MCF 10A (cell line): ENCODE measurements at places on chromosomes 2 and 18. TPM values are rescaled to one million over a fixed set of nuclear protein-coding genes. Genes with fewer than 3 reads are reported as not detected.

GRCh38 chr2:121598087-121598486 is 51.2 kb downstream of the CLASP1 start:
- peak; percentile 7 for DNase-seq

The CCDC74B gene
- 0.61 TPM in 1 of 2 replicates, not detected in the other for total RNA-seq

DNA sequence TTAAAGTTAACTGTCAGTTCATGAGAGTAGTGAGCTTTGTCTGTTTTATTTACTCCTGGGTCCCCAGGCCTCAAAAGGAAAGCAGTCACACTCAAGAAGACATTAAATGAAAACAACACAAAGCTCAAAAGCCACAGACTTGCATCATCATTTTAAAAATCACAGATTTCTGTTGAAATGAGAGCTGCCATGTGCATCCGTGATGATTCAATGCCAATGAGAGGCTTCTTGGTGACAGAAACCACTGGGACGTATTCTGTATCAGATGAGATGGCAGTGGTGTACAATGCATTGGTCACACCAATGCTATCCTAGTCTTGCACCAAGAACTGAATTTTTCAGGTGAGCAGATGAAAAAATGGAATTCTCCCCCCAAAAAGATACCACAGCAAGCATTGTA is 204.8 kb downstream of the ANAPC1 start:
- peak; percentile 37 for DNase-seq

DNA sequence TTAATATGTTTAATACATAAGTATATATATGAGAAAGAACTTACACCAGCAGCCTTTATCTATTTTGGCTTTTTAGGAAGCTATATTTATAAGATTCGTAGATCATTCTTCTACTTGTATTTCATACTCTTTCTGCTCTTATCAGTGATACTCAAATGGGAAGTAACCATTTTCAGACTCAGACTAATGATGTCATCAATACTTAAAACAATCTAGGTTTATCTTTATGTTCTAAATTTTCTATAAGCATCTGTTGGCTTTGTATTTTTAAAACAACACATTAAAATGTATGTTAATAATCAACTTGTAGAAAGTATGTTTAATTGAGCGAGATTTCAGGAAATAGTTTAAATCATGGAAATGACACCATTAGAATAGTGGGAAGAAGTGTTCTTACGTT is 50.9 kb upstream of the DYSF start:
- no peak for DNase-seq

DNA sequence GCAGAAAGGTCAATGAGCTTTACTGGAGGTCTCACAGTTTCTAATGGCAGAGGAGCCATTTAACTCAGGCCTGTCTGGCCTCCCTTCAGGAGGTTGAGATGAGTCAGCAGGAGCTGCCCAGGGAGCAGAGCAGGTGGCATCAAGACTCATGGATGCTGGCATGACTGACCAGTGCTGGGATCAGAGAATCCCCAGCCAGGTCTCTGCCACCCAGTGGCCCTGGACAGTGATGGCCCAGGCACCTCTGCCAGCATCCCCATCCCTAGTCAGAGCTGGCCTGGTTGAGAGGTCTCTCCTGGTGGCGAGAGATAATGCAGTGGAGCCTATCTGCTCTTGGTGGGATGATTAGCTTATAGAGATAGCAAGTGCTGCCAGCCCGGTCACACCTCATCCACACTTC is 43.1 kb downstream of the GYPC start:
- DNase-seq: no peak

DNA sequence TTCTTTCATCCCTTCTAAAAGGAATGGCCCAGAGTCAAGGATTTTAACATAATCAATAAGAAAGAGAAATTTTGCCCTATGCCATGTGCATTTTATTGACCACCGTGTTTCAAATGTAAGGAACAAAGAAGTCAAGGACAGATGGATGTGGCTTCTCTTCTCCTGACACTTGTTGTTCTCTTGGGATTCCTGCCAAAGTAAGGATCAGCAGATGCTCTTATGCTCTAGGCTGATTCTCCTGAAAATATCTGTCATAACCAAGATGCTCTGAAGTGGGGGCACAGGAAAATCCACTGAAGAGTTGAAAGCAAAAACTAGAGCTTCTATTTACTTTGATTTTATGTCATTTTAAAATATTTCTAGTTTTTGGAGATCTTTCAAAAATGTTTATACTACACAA is 72.9 kb upstream of the SYT4 start:
- no peak for DNase-seq

DNA sequence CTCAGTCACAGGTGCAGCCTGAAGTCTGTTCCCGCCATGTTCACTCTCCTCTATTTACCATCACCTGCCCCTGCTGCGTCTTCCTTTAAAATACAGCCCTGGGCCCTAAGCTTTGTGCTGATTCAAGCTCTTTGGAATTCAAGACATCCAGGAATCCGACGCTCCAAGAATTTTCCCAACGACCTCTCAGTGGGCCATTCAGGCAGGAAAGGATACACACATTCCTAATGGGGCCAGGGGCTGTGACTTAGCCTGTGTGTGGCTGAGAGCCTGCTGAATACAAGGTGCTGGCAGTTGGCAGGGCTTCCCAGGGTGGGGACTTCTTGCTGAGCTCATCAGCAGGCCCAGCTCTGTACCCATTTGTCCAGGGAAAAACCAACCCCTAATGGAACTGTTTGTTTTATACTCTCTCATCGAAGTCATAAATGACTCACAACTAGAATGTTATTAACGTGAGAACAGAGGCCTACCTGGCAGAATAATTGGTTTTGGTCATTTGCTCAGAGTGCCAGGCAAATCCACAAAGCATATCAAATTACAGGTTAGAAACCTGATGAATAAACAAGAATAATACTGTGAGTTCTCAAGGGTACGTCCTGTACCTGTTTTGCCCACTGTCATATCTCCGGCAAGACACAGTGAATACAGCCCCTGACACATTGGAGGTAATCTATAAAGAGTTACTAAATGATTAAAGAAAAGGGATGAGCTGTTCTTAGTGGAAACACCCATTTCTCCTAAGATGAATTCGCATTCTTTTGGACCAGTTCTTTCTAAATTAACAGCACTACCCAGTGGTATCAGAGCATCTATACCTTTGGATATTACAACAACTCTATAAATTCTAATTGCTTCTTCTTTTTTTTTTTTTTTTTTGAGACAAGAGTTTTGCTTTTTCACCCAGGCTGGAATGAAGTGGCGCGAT is 12.6 kb upstream of the KCMF1 start:
- DNase-seq: peak; percentile 97

The LIMS3 gene
- total RNA-seq: 1.5 TPM in 2 replicates

The KCNF1 gene
- not detected in 2 replicates for total RNA-seq

The VIT gene
- total RNA-seq: not detected in 2 replicates

The ATP6V1B1 gene
- not detected in 2 replicates for total RNA-seq

DNA sequence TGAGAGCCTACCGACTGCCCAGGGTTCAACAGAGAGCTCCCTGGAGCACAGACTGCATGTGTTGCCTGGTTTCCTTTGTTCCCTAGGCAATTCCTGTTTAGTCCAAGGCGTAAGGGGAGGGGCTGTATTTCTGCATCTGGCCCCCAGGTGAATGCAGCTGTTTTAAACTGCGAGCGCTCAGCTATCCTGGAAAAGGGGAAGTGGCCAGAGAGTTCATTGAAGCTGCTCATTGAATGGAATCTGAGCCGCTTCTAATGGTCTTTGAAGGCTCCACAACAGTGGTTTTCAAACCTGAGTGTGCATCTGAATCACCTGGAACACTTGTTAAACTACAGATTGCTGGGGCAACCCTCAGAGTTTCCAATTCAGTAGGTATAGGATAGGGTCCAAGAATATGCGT is 18.1 kb downstream of the MAPK4 start:
- no peak for DNase-seq

The RPRM gene
- total RNA-seq: not detected in 2 replicates

The VWC2L gene
- not detected in 2 replicates for total RNA-seq

DNA sequence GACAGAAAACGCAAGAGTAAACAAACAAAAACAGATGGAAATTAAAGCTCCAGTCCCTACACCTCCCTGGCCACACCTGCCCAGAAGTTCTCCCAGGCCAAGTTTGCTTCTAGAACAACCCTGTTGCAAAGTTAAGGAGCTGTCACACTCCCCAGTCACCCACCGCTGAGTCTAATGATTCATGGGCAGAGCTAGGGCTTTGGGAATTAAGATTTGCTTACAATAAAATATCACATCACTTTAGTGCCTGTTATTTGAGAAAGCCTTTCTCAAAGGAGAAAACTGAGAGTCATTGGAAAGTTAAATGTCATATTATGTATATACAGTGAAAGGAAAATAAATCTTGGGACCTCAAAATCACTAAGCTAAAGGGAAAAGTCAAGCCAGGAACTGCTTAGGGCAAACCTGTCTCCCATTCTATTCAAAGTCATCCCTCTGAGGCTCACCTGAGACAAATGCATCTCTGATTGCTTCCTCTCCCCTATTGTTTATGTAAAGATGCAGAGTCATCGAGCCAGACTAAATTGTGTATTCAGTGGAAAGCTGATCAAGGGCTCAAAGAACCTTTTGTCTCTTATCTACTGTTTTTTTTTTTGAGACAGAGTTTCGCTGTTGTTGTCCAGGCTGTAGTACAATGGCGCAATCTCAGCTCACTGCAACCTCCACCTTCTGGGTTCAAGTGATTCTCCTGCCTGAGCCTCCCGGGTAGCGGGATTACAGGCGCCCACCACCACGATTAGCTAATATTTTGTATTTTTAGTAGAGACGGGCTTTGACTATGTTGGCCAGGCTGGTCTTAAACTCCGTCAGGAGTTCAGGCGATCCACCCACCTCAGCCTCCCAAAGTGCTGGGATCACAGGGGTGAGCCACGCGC is 2.8 kb downstream of the CRYGB start:
- no peak for DNase-seq

GRCh38 chr2:97706708-97707345 is 6.5 kb upstream of the ZAP70 start:
- no peak for DNase-seq

DNA sequence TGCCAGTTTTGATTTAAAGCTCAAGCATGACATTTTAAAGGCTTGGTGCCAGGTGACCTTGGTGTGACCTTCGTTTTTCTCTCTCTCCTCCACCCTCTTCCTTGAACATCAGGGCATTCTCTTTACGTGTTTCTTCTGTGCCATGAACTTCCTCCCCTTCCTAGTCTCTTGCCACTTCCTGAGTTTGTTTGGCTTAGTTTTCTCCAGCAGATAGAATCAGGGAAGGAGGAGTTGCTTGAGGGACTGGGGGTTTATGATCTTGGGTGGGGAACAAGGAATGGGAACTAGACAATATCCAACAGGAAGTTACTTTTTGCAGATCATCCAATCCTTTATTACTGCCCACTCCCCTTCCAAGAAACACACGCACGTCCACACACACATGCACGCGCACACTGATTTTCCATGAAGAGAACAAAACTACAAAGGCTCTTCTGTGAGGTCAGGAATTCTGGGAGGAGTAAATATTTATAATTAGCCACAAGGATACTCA is 210.6 kb upstream of the EPAS1 start:
- DNase-seq: no peak

DNA sequence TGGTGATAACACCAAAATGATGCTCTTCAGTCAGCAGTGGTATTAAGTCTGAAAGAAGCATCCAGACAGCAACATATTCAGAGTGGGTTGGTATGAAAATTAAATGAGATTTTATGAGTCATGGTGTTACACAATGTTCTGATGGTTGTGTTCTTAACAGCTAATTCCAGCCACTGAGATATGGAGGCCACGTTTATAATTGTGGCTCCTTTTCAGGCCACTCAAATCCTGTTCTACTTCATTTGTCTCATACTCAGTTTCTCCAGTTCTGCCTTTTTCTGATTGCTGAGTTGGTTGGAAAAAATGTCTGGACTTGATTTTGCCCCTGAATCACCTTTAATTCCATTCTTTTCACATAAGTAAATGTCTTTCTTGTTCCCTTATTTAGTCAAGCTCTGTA is 162.7 kb upstream of the COL3A1 start:
- peak; percentile 50 for DNase-seq

GRCh38 chr2:135144343-135144742 is 92.3 kb downstream of the RAB3GAP1 start:
- peak; percentile 71 for DNase-seq

DNA sequence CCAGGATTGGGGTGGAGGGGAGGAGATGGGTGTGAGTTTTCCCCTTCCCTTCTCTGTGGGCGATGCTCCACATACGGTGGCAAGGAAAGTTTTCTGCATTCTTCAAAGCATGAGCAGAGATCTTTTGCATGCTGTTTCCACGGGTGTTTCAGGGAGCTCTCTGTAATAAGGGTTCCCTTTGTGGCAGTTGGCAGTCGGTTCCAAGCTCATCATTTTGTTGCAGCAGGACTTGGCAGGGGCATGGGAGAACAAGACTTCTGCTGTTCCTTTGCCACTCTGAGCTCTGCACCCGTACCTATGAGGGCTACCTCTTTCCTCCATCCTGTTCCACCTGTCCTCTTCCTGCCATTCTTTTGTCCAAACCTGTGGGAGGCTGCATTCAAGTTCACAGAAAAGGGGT is 71.3 kb upstream of the SPRED2 start:
- no peak for DNase-seq

The PARD6G gene
- total RNA-seq: 8.1 and 8.2 TPM in 2 replicates

The AGFG1 gene
- total RNA-seq: 74.2 and 86.1 TPM in 2 replicates

The MALL gene
- 0.83 and 1.8 TPM in 2 replicates for total RNA-seq

DNA sequence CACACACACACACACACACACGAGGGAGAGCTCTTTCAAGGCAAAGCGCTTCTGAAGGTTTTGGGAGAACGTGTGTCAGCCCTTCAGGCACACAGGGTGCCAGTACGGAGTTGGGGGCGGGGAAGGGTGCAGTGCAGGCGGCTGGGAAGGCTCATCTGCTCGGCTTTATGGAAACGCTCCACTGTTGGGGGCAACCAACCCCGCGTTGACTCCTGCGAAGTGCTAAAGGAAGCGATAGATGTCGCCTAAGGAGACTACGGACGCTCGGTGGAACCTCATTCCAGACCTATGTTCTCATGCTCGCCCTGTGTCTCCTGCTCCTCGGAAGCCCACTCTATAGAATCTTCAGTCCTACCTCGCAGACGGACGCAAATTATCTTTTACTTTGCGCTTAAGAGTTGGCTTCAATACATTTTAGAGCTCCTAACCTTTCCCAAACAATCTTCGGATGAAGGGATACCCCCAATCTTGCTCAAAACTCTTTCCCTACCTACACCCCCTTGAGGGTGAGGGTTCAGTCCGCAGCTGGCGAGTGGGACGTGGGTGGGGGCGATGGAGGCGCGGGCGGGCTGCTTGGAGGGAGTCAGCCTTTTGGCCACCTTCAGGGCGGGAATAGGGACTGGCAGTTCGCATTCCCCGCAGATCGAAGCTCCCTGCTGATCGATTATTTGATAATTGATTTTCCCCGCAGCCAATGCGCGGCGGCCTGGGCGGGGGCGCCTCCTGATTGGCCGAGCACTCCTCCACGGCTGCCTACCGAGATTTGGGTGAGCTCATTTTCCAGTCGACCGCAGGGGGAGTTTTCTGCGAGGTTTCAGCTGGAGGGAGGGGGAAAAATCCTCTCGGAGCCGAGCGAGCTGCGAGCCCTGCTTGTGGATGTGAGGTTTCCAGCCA is 1.9 kb upstream of the MEIS1 start:
- peak; percentile 94 for DNase-seq

DNA sequence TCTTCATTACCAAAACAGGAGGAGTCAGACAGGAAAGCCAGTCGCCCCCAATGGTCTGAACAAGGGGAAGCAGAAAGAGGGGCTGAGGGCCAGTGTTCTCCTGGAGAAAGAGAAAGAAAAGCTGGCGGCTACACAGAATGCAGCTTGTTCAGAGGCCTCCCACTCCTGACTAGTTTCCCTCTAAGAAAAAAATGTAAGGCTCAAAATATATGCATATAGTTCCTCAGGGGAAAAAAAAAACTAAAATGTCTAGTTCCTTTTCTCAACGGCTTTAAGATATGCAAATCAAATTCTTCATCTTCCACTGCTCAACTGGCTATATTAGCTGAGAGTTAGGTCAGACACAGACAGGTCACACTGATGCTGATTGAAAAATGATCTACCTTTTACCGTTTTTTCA is 18.6 kb downstream of the MBOAT2 start:
- DNase-seq: no peak

GRCh38 chr2:231385429-231385828 is 10.1 kb upstream of the B3GNT7 start:
- DNase-seq: no peak

The ADGRF3 gene
- total RNA-seq: 0.17 TPM in 1 of 2 replicates, not detected in the other
